Cardiac ventricle fibroblast (primary cell): ENCODE measurements at places on chromosomes 5 and 9. TPM values are rescaled to one million over a fixed set of nuclear protein-coding genes. Genes with fewer than 3 reads are reported as not detected.

The QRFP gene
- total RNA-seq: not detected in 2 replicates

The HNRNPA0 gene
- 13.2 and 14.2 TPM in 2 replicates for total RNA-seq

The INSL6 gene
- not detected in 2 replicates for total RNA-seq

The RIC1 gene
- 15.7 and 19.2 TPM in 2 replicates for total RNA-seq

The NRG2 gene
- 0.05 and 0.12 TPM in 2 replicates for total RNA-seq

The SLC27A4 gene
- total RNA-seq: 14.7 and 21.6 TPM in 2 replicates

The LTC4S gene
- 20.0 and 24.7 TPM in 2 replicates for total RNA-seq

The IL31RA gene
- 0.20 and 0.31 TPM in 2 replicates for total RNA-seq

The PGM5 gene
- 0.88 and 1.7 TPM in 2 replicates for total RNA-seq

The ZNF608 gene
- total RNA-seq: 32.4 and 35.3 TPM in 2 replicates

The ACOT12 gene
- total RNA-seq: not detected in 2 replicates

The DIPK1B gene
- total RNA-seq: 5.4 and 9.2 TPM in 2 replicates

The PCDHGB4 gene
- total RNA-seq: 14.1 and 14.6 TPM in 2 replicates

The GZMA gene
- total RNA-seq: not detected in 2 replicates

The C5orf46 gene
- total RNA-seq: not detected in 2 replicates

The DMRT3 gene
- not detected in 2 replicates for total RNA-seq

The CYSRT1 gene
- total RNA-seq: 1.4 TPM in 1 of 2 replicates, not detected in the other

The CDH18 gene
- 0.68 and 2.3 TPM in 2 replicates for total RNA-seq

The TEX48 gene
- not detected in 2 replicates for total RNA-seq

The SYK gene
- total RNA-seq: not detected in 2 replicates

The ARHGEF37 gene
- 2.2 and 2.7 TPM in 2 replicates for total RNA-seq

The NTNG2 gene
- total RNA-seq: 1.6 and 2.1 TPM in 2 replicates

The HAPLN1 gene
- 0.34 and 1.4 TPM in 2 replicates for total RNA-seq

The BOD1 gene
- 45.1 and 50.4 TPM in 2 replicates for total RNA-seq

The SLC25A48 gene
- total RNA-seq: not detected in 2 replicates

The FOXD4 gene
- 0.12 TPM in 1 of 2 replicates, not detected in the other for total RNA-seq

The TRIM36 gene
- 0.12 TPM in 1 of 2 replicates, not detected in the other for total RNA-seq

The GTF3C5 gene
- 30.9 and 42.1 TPM in 2 replicates for total RNA-seq

The FREM1 gene
- 0.15 and 0.19 TPM in 2 replicates for total RNA-seq

The PCDHA12 gene
- total RNA-seq: 0.06 and 0.34 TPM in 2 replicates

The MAP1B gene
- 57.2 and 168 TPM in 2 replicates for total RNA-seq

The KLF4 gene
- 11.1 and 11.4 TPM in 2 replicates for total RNA-seq

The RAI14 gene
- 24.1 and 27.6 TPM in 2 replicates for total RNA-seq

The PFN3 gene
- total RNA-seq: not detected in 2 replicates

The FGFR4 gene
- 6.3 and 17.4 TPM in 2 replicates for total RNA-seq

The SOX30 gene
- total RNA-seq: not detected in 2 replicates

The OGN gene
- total RNA-seq: 25.6 and 25.9 TPM in 2 replicates

The TMED7 gene
- total RNA-seq: 70.9 and 84.6 TPM in 2 replicates

The PDE6A gene
- not detected in 2 replicates for total RNA-seq

The FOXE1 gene
- not detected in 2 replicates for total RNA-seq

The RAPGEF6 gene
- total RNA-seq: 6.5 and 10.6 TPM in 2 replicates

The SFXN1 gene
- 21.5 and 52.4 TPM in 2 replicates for total RNA-seq

The SLCO6A1 gene
- not detected in 2 replicates for total RNA-seq

The MARCOL gene
- not detected in 2 replicates for total RNA-seq

The PCDHA13 gene
- total RNA-seq: 0.39 TPM in 1 of 2 replicates, not detected in the other

The CDKN2A gene
- 19.5 and 22.0 TPM in 2 replicates for total RNA-seq

The HAVCR1 gene
- not detected in 2 replicates for total RNA-seq

The CDKN2B-AS1 gene
- total RNA-seq: 1.2 and 3.1 TPM in 2 replicates

The TEK gene
- total RNA-seq: 1.2 TPM in 2 replicates

The ADAMTS19 gene
- 0.15 and 0.62 TPM in 2 replicates for total RNA-seq

The ZBED3 gene
- 7.4 and 7.6 TPM in 2 replicates for total RNA-seq

The DNAI1 gene
- not detected in 2 replicates for total RNA-seq

The BHMT gene
- 1.1 TPM in 1 of 2 replicates, not detected in the other for total RNA-seq

The EGFL7 gene
- 32.2 and 35.9 TPM in 2 replicates for total RNA-seq

The ATP6V1G1 gene
- 104 and 118 TPM in 2 replicates for total RNA-seq
